Gastrocnemius medialis (tissue), 4 donors: ENCODE measurements at places on chromosomes 7 and 10. TPM values are rescaled to one million over a fixed set of nuclear protein-coding genes. Genes with fewer than 3 reads are reported as not detected.

AMZ1 gene
- not detected for total RNA-seq

VWA2 gene
- total RNA-seq = 0.20 TPM

CUZD1 gene
- 0.09 TPM for total RNA-seq

BLVRA gene
- 45.9 TPM for total RNA-seq

DNA sequence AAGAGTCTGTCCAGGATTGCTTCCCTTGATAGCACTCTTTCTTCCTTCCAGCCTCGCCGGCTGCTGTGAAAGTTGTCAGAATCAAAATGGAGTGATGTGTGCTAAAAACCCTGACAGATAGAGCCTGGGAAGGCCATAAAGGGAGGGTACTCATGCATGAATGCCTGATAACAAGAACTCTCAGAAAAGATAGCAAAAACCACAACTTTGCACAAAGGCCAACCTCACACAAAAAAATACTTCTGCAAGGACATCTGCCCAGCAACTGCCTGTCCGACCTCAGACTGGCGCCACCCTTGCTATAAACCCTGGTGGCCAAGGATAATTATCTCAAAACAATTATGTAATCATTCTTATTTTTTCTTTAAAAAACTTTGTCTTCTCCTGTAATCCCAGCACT, 133.2 kb upstream of the SVIL start:
- H3K36me3 ChIP-seq = no peaks in the 10 kb centered on the region
- no peaks in the 10 kb centered on the region for H3K4me1 ChIP-seq
- H3K27ac ChIP-seq = no peak overlapping the region
- H3K27me3 ChIP-seq = no peaks in the 10 kb centered on the region

DNA sequence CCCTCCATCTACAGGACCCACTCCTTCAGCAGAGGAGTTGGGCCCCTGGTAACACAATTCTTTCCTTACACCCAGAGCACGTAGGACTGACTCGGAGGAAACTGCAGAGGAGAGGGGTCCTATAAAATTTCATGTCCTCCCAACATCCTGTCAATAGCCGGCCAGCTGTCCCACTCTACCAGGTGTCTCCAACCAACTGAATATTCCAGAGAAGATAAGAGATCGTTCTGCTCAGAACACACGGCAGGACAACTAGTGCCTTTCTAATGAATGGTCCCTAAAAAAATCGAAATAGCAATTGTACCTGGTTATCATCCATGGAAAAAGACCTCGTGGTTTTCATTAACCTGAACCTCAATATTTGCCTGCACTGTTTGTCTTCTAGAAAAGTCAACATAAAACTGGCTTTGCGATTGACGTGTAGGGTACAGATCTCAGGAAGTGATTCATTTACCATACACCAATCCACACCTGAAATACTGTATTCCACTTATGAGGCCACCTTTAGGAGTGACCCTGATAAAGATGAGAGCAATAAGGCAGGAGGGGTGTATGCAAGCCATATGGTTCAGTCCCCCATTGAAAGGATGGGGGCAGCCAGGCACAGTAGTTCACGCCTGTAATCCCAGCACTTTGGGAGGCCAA, 111.7 kb downstream of the PARP12 start:
- no peaks in the 10 kb centered on the region for H3K4me1 ChIP-seq
- no peak for DNase-seq
- H3K36me3 ChIP-seq = no peaks in the 10 kb centered on the region
- no peak overlapping the region for H3K27ac ChIP-seq
- no peaks in the 10 kb centered on the region for H3K27me3 ChIP-seq
- no peak overlapping the region for H3K4me3 ChIP-seq

DNA sequence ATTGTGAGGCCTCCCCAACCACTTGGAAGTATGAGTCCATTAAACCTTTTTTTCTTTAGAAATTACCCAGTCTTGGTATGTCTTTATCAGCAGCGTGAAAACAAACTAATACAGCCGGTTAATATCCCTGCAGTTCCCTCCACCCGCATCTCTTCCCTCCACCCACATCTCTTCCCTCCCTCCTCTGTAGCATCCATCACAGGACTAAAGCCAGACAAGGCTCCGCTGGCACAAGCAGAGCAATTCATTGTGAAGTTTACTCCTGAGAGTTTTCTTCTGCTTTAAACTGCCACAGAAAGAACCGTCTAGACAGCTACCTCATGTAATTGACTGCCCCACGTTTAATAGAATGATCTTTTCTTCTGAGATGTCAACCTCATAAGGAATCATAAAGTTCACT, 131.5 kb downstream of the KIAA1217 start:
- H3K27me3 ChIP-seq = no peaks in the 10 kb centered on the region
- DNase-seq = no peak
- peak overlapping the region; percentile 37 for H3K27ac ChIP-seq
- H3K4me3 ChIP-seq = no peak overlapping the region

DNA sequence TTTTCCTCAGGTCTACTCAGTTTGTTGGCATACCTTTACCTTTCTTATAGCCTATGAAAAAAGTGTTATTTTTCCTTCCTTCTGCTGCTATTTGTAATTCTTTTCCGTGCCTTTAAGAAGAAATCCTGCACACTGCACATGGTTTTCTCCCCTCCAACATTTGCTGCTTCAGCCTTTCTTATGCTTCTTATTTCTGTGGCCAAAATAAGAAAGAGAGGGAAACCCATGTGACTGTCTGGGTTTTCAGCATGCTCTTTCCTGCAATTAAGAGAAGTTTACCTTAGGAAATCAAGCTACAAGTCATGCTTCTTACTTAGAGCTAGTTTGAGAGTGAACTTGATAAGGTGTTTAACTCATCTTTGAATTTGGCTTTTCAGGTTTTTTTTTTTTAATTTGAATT, 11.0 kb downstream of the TBC1D12 start:
- no peak overlapping the region for H3K4me3 ChIP-seq
- DNase-seq = no peak
- H3K36me3 ChIP-seq = no peaks in the 10 kb centered on the region
- no peak overlapping the region for H3K27ac ChIP-seq
- H3K4me1 ChIP-seq = peaks cover 19% of the 10 kb centered on the region
- no peaks in the 10 kb centered on the region for H3K27me3 ChIP-seq

GRCh38 chr7:1709900-1710299, 39.8 kb downstream of the ELFN1 start:
- no peaks in the 10 kb centered on the region for H3K27me3 ChIP-seq
- no peaks in the 10 kb centered on the region for H3K36me3 ChIP-seq
- no peak for DNase-seq
- peaks cover 13% of the 10 kb centered on the region for H3K4me1 ChIP-seq
- H3K4me3 ChIP-seq = no peak overlapping the region
- no peak overlapping the region for H3K27ac ChIP-seq

DNA sequence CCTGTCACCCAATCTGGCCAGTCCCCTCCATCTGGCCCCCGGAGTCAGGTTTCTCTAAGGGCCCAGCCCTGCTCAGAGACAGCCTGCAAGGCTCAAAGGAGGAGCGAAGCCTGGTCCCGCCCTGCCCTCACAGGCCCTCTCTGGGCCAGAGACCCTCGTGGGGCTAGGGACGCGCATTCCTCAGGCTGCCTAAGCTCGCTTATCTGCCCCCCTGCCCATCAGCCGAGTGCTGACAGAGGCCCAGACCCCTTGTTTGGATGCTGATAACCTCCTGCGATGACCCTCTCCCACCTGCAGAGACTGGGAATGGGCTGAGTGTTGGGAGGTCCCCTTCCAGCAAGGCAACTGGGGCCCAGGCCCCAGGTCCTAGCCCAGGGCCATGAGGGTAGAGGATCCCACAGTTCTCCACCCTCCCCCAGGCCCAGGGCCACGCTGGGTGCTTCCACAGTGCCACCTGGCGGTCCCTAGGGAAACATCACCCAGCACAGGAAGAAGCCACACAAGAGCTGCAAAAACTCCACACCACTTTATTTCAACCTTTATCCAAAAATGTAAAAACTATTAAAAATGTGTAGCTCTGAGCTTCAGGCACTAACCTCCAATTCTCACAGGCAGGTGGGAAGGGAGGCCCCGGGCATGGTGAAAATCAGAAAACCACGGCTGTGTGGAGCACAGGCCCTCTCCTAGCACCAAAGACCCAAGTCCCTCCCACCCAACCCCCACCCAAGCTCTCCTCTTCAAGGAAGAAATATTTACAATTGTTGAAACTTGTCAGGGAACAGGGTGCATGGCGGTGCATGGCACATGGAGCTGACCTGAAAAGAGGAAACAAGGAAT, 2.2 kb downstream of the NPM3 start:
- DNase-seq = peak; percentile 40
- no peak overlapping the region for H3K27ac ChIP-seq
- H3K36me3 ChIP-seq = no peaks in the 10 kb centered on the region
- no peak overlapping the region for H3K4me3 ChIP-seq
- H3K27me3 ChIP-seq = peaks cover 27% of the 10 kb centered on the region

GRCh38 chr10:58299580-58299979, 30.6 kb downstream of the CISD1 start:
- peak; percentile 4 for DNase-seq
- H3K4me1 ChIP-seq = peaks cover 8% of the 10 kb centered on the region
- no peak overlapping the region for H3K27ac ChIP-seq
- H3K27me3 ChIP-seq = no peaks in the 10 kb centered on the region

DNA sequence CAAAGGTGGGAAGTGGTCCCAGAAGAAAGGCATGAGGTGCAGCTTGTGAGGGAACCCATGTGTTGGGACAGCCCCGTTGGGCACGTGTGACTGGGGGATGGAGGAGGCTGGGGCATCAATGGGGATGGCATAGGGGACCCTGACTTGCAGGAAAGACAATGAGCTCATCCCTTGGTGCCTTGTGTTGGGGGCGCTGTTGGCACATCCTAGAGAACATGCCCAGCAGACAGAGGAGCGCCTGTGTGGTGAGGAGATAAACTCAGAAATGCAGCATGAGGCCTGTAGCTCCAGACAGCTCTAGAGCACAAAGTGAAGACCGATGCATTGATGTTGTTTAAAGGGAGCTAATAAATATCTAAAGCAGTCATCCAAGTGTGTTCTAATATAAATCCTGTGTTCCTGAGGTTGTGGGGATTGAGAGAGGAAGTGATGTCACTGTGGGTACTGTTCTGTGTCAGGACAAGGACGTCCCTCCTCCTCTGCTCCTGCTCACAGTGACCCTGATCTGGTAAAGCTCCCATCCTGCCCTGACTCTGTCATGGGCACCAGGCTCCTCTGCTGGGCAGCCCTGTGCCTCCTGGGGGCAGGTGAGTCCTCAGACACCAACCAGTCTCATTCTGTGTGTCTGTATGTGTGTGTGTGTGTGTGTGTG, 126.1 kb upstream of the PRSS58 start:
- peaks cover 27% of the 10 kb centered on the region for H3K4me1 ChIP-seq
- peak overlapping the region; percentile 59 for H3K27ac ChIP-seq
- H3K4me3 ChIP-seq = no peak overlapping the region
- DNase-seq = no peak
- no peaks in the 10 kb centered on the region for H3K27me3 ChIP-seq
- no peaks in the 10 kb centered on the region for H3K36me3 ChIP-seq

DNA sequence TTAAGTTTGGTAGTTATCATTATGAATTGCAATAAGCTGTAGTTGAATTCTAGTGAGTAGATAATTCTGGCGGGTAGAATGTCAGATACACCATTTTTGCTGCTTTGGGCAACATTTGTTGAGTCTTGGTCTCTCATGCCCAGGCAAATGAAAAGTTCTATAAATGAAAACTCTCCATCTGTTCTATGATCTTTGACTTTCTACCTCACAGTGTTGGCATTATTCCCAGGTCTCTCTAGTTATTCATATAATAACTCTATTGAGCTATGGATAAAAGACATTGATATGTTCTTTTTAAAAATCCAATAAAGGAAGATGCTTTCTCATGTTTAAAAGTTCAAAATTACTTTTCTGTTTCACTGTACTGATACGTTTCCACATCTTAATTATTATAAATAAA, 415.3 kb upstream of the SEMA3D start:
- no peaks in the 10 kb centered on the region for H3K36me3 ChIP-seq
- H3K4me1 ChIP-seq = no peaks in the 10 kb centered on the region
- DNase-seq = no peak

DNA sequence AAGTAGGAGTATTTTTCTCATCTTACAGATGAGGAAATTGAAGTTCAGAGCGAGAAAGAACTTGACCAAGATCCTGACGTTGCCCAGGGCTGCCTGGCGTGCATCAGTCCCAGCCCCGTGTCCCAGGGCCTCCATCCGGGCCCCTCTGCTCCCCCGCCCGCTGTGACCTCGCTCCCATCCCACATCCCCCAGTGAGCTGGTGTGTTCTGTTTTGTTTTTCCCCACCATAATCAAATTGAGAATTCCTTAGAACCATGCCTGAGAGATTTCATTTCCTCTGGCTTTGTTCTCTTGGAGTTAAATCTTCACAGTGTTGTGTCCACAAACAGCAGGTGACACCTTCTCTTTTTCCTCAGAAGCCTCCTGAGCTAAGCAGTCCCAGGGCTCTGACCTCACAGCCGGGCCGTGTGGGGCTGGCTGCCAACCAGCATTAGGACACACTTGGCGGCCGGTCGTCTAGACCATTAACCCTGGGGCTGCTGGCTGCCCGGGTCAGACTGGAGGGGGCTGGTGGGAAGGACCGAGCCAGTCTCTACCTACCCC, 44.3 kb downstream of the PFKP start:
- H3K27me3 ChIP-seq = no peaks in the 10 kb centered on the region
- H3K27ac ChIP-seq = peak overlapping the region; percentile 74
- DNase-seq = peak; percentile 36
- H3K4me3 ChIP-seq = no peak overlapping the region

DNA sequence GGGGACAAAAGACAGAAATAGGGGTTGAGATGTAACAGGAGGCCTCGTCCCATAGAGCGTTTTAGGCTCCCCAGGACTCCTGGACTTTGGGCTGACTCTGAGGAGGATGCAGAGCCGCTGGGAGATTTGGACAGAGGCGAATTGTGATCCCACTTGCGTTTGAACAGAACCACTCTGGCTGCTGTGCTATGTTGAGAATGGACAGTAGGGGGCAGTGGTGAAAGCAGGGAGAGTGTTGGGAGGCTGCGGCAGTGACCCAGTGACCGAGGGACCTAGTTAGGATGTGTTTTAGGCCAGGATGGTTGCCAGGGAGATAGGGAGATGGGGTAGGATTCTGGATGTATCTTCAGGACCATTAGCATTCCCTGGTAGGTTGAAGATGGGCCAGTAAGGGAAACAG, 271.6 kb downstream of the CCDC3 start:
- no peaks in the 10 kb centered on the region for H3K36me3 ChIP-seq
- H3K27ac ChIP-seq = no peak overlapping the region

DNA sequence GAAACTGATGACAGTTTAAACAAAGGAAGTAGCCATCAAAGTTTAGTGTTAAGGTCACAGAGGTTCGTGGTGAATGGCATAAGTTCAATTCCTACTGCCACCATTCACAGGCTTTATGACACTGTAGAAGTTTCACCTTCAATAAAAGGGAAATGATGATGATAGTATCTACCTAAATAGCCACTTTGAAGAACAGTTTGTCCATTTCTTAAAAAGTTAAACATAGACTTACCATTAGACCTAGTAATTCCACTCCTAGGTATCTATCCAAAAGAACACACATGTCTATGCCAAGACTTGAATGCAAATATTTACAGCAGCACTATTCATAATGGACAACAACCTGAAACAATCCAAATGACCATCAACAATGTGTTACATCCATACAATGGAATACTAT, 18.9 kb upstream of the GSTK1 start:
- no peaks in the 10 kb centered on the region for H3K4me1 ChIP-seq
- no peak for DNase-seq
- H3K4me3 ChIP-seq = no peak overlapping the region
- H3K36me3 ChIP-seq = no peaks in the 10 kb centered on the region
